ENCODE measurements at places on chromosomes 3 and 15.

GRCh38 chr3:7238565-7239295 is 377.8 kb downstream of the GRM7 start:
- DNase-seq = no peak

- peak; percentile 60 for DNase-seq
These were observed 31.1 kb downstream of the CYFIP1 start for GRCh38 chr15:22949074-22949547.

- DNase-seq = no peak
These were observed 13.1 kb upstream of the RAB8B start for GRCh38 chr15:63176302-63176701.

- no peak for DNase-seq
These were observed 331.3 kb upstream of the PROK2 start for GRCh38 chr3:72116226-72116625.

DNA sequence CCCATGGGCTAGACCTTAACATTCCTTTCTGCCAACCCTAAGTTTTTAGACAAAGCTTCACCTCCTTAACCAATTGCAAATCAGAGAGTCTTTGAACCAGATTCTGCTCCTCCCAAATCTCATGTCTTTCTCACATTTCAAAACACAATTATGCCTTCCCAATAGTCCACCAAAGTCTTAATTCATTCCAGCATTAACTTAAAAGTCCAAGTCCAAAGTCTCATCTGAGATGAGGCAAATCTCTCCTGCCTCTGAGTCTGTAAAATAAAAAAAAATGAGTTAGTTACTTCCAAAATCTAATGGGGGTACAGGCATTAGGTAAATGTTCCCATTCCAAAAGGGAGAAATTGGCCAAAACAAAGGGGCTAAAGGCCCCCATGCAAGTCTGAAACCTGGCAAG is 43.8 kb upstream of the MYRIP start:
- DNase-seq = no peak

GRCh38 chr15:82928711-82929110 is 23.8 kb downstream of the HOMER2 start:
- no peak for DNase-seq

GRCh38 chr15:79028411-79028964 is 62.1 kb downstream of the RASGRF1 start:
- peak; percentile 35 for DNase-seq

GRCh38 chr15:56804279-56804678 is 71.0 kb upstream of the ZNF280D start:
- DNase-seq = no peak

GRCh38 chr3:52046902-52047239 is 9.5 kb downstream of the DUSP7 start:
- no peak for DNase-seq

DNA sequence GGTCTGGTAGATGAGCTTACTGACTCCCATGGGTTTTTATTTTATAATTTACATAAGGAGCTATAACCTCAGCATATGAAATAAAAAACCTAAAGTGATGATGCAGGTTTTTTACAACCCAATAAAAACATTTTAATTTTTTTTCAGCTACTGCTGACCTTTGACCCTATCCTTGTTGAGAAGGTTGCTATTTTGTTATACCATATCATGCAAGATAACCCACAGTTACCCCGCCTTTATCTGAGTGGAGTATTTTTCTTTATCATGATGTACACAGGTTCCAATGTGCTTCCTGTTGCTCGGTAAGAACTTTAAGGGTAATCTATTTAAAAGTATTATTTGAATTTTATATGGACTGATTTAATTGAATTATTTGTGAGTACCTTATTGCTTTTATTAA is 70.8 kb downstream of the DNAJC13 start:
- no peak for DNase-seq

DNA sequence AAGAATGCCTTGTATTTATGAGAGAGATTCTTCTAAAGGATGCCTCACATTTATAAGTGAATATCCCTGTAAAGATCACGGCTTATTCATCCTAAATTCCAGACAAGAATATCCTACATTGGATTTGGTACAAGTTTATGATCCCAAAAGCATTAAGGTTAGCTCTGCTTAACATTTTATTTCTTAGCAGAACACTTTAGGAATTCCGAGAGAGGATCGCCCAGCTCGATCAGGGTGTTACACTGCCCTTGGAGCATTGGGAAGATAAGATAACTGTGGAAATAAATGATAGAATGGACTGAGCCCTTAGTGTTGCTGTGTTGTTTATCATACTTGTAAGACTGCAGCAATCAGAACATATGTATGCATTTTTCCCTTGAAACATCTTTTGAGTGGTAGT is 223.0 kb upstream of the CDIN1 start:
- no peak for DNase-seq

DNA sequence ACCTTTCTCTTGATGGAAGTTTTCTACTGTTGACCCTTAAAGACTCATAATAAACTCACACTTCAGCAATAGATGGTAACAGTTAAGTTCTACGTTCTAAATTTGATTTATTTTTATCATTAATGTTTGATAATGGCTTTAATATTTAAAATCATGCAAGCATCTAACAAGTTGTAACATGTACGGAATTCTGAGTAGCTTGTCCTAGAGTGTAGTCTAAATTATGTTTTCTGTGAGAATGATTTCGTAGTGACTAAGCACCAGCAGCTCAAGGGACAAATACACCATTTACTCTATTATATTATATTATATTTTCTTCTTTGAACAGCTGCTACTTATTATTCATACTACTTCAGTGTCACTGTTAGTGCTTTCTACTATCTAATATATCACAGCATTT is 345.6 kb downstream of the NLGN1 start:
- no peak for DNase-seq

DNA sequence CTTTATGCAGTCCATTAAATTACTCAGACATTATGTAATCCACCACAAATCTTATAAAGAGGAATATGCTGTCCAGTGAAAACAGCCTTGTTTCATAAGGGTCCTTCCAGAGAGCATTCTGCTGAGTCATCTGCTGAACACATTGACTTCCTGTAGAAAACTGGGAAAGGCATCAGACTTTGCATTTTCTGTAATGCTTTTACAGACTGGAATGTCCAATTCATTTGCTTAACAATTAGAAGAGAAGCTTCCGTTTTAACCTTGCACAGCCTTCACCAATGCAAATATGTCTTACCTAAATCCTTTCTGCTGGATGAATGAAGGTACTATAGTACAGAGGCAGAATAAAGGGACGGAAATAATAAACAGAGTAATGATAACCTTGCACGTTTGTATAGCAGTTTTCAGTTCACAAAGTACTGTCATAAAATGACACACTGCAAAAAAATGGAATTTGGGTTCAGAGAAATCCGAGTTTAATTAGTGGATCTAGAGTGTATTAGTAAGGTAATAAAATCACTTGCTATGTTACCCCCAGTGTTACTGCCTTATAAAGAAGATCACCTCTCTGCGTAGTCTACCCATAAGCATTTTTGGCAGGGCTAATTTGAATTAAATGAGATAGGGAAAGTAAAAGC is 301.5 kb downstream of the PYDC2 start:
- DNase-seq = peak; percentile 38

GRCh38 chr15:92705764-92706163 is 50.2 kb upstream of the FAM174B start:
- DNase-seq = no peak

DNA sequence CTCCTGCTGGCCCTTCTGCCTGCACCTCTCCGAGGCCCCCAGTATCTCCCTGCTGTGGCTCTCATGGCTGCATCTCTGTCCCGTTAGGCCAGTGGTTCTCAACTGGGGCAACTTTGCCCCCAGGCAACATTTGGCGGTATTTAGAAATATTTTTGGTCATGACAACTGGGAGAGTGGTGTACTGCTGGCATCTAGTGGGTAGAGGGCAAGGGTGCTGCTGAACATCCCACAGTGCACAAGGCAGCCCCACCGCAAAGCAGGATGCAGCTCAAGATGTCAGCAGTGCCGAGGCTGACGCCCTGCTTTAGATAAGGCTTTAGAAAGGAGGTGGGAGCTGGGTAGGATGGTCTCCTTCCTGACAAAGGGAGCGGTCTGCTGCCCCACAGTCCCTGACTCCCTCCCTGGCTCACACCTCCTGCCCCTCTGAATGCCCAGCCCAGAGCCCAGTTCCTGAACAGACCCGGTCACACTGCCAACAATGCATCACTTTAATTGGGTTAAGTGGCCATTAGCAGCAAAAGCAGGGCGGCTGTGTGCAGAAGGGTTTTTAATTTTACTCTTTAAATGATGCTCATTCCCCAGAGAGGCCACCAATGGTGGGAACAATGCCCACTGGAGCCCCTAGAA is 68.8 kb upstream of the TMEM115 start:
- DNase-seq = peak; percentile 32

- DNase-seq = peak; percentile 35
These were observed 254.2 kb downstream of the PLOD2 start for GRCh38 chr3:145906755-145907154.

DNA sequence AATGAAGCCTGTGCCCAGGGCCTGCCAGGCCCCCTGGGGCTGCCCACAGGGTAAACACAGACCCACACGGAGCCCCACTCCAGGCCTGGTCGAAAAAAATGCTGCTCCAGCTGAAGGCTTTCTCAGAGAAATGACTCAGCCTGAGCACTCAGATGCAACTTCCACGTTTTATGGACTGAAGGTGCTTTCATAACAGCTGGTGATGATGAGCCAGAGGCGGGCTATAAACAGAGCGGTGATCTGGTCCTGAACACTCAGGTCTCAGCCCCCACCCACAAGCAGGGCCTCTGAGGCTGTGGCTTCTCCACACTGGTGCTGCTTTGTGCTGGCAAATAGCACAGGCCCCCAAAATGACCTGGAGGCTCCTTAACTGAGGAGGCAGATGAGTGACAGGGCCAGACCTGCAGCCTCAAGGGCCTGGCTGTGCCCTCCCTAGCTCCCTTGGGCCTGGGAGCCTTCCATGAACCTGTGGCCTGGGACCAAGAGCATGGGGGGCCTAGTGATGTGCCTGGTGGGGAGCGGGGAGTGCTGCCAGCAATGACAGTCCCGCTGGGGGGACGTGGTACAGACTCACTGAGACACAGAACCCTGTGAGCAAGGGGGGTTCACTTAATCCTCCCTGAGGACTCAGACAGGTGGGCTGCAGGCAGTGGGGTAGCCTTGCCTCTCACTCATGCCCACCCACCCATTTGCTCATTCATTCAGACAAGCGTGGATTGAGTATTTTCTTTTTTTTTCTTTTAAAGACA is 23.0 kb upstream of the FURIN start:
- DNase-seq = no peak

- no peak for DNase-seq
These were observed 571.8 kb upstream of the IL12A start for GRCh38 chr3:159416856-159417255.

- DNase-seq = no peak
These were observed 16.8 kb upstream of the NMNAT3 start for GRCh38 chr3:139694542-139694941.

DNA sequence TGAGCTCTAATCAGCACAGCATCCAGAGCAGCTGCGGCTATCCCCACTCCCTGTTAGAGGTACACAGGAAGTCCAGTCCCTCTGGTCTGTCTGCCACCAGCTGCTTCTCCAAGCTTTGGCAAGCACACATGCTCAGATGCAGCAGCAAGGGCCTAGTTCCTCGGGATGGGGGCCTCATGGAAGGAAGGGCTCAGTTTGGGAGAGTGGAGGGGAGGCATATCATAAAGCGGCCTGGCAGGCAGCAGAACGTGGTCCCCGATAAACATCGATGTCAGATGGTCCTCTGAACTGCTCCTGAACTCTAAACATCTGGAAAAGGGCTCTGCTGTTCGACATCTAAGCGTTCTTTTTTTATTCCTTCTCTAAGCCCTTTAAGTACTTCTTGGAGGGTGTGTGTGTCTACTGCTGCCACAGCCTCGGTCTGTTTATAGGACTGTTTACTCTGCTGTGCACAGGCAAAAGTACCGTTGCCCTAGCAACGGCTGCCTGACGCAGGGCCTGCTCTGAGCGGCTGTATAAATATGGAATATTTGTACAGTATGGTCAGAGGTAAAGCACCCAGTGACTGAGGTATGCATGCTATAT is 74.6 kb downstream of the PRICKLE2 start:
- DNase-seq = no peak

DNA sequence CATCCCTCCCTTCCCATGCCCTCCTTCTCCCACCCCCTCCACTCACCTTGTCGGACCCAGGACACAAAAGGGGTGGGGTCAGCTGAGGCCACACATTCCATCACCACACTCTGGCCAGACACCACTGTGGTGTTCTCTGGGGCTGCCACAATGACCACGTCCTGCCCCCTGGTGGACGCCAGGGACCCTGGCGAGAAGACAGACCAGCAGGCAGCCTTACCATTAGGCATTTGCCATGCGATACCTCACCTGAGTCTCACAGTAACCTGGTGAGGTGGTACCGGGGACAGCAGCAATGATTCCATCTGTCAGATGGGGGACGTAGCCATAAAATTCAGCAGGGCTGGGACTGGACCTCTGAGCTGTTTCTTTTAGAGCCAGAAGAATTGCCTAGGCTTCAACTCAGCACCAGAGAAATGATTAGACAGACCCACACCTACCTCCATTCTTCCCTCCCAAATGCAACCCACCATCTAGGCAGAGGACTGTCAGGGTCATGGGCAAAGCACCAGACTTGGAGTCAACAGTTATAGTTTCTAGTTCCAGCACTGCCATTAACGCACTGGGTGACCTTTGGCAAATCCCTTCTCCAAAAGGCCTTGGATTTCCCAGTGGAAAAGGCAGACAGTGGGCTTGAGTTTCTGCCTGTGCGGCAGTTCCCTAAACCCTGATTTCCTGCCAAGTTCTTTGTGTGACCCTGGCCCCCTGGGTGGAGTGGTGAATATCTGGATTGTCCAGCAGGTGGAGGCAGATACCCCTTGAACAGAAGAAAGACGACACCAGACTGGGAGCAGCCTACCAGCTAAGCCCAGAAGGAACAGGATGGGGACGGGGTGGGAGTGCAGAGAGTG is 21.8 kb downstream of the IGDCC4 start:
- no peak for DNase-seq

DNA sequence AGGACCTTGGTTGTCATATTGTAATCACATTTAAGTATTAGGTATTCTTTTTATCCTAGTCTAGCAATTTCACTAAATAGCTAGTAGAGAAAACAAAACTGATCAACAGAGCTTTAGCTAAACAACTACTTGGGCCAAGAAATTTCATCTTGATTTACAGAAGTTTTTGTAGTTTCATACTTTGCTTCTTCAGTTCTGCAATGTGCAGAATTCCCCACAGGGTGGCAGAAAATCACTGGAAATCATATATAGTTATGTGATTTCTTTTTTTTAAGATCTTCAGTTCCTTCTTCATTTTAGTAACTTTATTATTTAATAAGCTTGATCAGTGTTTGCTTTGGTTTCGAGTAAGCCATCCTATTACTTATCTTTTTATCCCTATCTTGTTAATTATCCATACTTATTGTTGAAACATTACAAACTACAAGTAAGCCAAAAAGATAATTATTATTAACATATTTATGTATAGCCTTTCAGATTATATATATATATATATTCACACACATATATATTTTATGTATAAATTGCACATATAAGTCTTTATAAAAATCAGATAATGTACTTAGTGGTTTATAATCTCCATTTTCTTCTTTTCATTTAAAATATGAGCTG is 2.2 kb upstream of the BNIP2 start:
- DNase-seq = peak; percentile 41

- no peak for DNase-seq
These were observed 39.9 kb upstream of the PARL start for GRCh38 chr3:183924543-183924942.

- DNase-seq = no peak
These were observed 68.9 kb upstream of the WNT5A start for GRCh38 chr3:55555873-55556618.

Data from foreskin melanocyte (primary cell).